ENCODE measurements at places on chromosomes 5 and 9. TPM values are rescaled to one million over a fixed set of nuclear protein-coding genes. Genes with fewer than 3 reads are reported as not detected.
A peak's percentile ranks its signal among the peaks of the same experiment; 100 is the strongest.

- DNase-seq: no peak
Measured at GRCh38 chr5:180395540-180396274, 42.6 kb upstream of the GFPT2 start.

IRF1 gene
- total RNA-seq: 18.4 TPM

GRCh38 chr5:71576241-71576640, 10.9 kb upstream of the MCCC2 start:
- no peak for DNase-seq

DNA sequence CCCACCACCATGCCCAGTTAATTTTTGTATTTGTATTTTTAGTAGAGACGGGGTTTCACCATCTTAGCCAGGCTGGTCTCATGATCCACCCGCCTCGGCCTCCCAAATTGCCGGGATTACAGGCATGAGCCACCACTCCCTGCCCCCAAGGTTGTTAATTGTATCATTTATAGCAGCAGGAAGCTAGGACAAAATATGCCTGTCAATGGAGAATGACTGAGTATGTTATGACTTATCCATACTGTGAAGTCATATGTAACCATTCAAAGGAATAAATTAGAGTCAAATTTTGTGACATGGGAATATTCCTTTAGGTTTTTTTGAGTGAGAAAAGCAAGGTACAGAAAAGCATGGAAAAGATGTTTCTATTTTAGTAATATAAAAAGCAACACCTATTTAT, 3.9 kb upstream of the DAB2 start:
- DNase-seq: no peak

APBA1 gene
- 4.5 TPM for total RNA-seq

IL5 gene
- not detected for total RNA-seq

GRCh38 chr5:97907646-97908400, 724.8 kb upstream of the RIOK2 start:
- DNase-seq: no peak

DNA sequence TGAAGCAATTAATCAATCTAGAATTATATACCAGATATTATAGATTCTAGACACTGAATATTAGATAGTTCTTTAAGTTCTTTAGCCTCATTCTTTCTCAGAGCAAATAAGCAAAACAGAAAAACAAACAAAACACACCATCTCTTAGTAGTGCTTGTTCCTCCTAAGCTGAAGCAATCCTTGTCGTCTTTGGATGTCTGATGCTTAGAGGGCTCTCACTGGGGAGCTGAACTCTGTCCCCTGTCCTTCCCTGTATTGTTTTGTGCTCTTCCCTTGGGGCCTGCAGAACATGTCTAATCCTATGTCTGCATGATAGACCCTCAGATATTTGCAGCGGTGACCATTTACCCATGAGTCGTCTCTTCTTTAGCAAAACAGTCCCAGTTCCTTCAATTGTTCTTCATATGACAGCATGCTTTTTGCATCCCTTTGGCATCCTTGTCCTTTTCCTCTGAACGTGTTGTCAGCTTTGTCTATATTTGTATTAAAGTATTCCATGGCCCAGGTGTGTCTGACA, 114.3 kb downstream of the ARHGEF28 start:
- DNase-seq: no peak

ZNF367 gene
- 45.4 TPM for total RNA-seq

ANKRD31 gene
- not detected for total RNA-seq

- no peak for DNase-seq
Measured at GRCh38 chr5:174799121-174799520, 74.7 kb downstream of the MSX2 start.

- no peak for DNase-seq
Measured at GRCh38 chr9:81146241-81146640, 543.1 kb downstream of the TLE1 start.

- DNase-seq: no peak
Measured at GRCh38 chr5:145939540-145940065, 3.2 kb downstream of the SH3RF2 start.

DNA sequence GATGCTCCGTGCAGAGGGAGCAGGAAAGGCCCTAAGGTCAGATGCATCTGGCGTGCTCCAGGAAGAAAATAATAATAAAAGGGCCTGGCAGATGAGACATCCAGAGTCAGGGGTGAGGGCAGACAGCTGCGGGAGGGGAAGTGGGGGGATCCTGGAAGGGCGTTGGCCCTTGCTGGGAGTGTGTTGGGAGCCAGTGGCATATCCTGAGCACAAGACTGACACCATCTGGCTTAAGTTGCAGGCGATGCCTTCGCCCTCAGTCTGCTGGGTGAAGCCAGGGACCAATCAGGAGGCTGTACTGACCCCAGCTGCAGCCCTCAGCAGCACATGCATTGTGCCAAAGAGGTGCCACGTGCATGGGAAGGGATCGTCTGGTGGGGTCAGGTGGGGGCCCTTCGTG, 3.8 kb downstream of the OR2V2 start:
- DNase-seq: no peak

DNA sequence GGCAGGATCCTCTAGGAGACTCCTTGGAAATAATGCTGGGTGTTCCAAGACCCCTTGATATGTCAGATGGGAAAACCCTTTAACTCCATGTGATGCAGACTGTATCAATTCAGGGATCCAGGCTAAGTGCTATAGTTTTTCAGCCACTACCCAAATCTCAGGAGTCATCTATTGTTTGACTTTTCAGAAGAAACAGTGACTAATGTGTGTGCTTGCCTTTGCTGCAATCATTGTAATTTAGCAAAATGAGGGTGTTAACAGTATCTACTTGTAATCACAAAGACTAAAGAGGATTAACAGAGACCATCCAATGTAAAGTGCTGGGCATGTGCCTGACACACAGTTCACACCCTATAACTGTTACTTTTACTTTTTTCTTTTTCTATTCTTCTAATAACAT, 309.6 kb upstream of the RFX3 start:
- DNase-seq: no peak

- DNase-seq: no peak
Measured at GRCh38 chr5:102226321-102226720, 69.8 kb downstream of the SLCO4C1 start.

- no peak for DNase-seq
Measured at GRCh38 chr9:101438523-101438922, 2.9 kb upstream of the ALDOB start.

GABRA6 gene
- not detected for total RNA-seq

DNA sequence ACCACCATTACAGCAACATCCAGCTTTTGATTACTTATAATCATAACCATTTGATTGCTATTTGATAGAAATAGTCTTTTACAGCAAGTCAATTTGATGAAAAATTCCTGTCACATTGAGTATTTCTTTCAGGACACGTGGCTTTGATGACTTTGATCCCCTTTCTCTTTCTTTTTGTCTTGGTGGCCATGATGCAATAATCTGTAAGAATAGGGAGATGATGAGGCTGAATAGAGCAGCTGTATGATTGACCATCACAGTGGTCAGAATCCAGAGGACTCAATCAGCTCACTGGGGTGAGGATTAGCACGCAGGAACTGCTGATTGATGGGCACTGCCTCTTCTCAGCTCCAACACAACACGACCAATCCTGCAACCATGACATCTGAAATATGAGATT, 262.7 kb downstream of the PARP8 start:
- DNase-seq: no peak

- DNase-seq: no peak
Measured at GRCh38 chr9:126564716-126565115, 49.0 kb upstream of the LMX1B start.

CCNO gene
- total RNA-seq: 0.34 TPM

DNA sequence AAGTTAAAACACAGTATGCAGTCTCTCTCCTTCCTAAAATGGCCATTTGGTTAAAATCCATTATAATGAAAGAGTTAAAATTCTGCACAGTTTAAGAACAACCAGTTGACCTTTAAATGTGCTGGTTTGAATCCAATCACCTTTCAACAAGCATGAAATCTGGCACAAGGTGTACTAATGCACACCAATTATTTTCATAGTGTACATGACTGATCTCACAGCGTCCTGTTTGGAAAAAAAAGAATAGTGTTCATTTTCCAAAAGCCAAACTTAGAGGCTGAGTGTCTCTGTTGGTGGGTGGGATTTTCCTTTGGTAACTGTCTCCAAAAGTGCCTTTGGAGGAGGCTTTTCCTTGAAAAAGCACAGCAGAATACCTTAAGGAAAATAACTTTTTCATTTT, 180.6 kb downstream of the DEPDC1B start:
- DNase-seq: no peak

GRCh38 chr5:102701748-102702147, 53.4 kb upstream of the PAM start:
- no peak for DNase-seq

GPR107 gene
- total RNA-seq: 16.1 TPM

GRCh38 chr5:169910393-169910792, 69.9 kb downstream of the INSYN2B start:
- no peak for DNase-seq

PDLIM4 gene
- total RNA-seq: 52.2 TPM

CARD9 gene
- 0.32 TPM for total RNA-seq

- no peak for DNase-seq
Measured at GRCh38 chr5:150196986-150197385, 7.1 kb downstream of the SLC6A7 start.

DNA sequence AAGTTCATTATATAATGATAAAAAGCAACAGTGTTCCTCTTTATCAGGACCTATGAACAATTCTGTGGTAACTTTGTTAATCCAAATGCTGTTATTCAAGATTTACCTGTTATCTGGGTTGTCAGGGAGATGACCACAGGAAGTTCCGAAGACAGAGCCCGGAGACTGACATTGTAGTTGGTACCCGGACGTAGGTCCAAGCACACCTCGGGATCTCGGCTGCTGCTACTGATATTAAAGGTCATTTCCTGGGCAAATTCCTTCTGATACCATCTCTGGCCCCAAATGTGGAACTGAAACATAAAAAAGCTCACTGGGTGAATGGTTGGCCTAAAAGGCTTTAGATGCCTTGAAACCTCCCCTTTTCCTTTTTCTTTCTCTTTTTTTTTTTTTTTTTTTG, 96.7 kb downstream of the SUSD1 start:
- no peak for DNase-seq

GRCh38 chr5:177362610-177363507, 5.1 kb downstream of the RGS14 start:
- no peak for DNase-seq

GRCh38 chr5:179908528-179908927, 831 bp upstream of the TBC1D9B start:
- DNase-seq: no peak

DNA sequence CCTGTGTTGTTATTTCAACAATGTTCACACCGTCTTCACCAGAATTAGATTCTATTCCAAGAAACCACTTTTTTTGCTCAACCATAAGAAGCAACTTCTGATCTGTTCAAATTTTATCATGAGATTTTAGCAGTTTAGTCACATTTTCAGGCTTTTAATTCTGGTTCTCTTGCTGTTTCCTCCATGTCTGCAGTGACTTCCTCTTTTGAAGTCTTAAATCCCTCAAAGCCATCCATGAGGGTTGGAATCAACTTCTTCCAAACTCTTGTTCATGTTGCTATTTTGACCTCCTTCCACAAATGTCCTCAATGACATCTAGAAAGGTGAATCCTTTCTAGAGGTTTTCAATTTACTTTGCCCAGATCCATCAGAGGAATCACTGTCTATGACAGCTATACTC, 25.7 kb upstream of the ENTREP1 start:
- DNase-seq: no peak

GRCh38 chr5:40578501-40579451, 100.9 kb upstream of the PTGER4 start:
- no peak for DNase-seq

DNA sequence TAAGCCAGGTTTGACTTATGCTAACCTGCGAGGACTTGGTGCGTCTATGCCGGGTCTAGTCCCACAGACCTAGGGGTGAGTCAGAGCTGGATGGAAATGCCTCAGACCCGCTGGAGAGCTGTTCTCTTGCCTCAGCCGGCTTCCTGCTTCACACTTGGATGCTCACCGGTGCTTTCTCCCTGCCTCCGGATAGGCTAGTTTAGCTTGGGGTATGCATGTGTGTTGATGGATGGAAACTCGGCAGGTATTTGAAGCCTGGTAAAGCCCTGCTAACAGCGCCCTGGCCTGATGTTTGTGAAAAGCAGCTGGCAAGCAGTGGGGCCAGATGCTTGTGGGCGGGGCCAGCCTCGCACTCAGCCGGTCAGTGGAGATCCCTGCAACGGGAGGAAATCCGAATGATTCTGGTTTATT, 29.3 kb downstream of the PRRC2B start:
- DNase-seq: peak; percentile 59

TRIM7 gene
- 28.0 TPM for total RNA-seq

BARX1 gene
- total RNA-seq: not detected

ZFP37 gene
- total RNA-seq: 0.31 TPM

GOLM1 gene
- total RNA-seq: 27.5 TPM

ZNF483 gene
- 1.2 TPM for total RNA-seq

- DNase-seq: no peak
Measured at GRCh38 chr5:93604644-93605515, 21.9 kb downstream of the NR2F1 start.

GRCh38 chr9:137445275-137445807, 4.2 kb upstream of the ENTPD8 start:
- peak; percentile 76 for DNase-seq

DNA sequence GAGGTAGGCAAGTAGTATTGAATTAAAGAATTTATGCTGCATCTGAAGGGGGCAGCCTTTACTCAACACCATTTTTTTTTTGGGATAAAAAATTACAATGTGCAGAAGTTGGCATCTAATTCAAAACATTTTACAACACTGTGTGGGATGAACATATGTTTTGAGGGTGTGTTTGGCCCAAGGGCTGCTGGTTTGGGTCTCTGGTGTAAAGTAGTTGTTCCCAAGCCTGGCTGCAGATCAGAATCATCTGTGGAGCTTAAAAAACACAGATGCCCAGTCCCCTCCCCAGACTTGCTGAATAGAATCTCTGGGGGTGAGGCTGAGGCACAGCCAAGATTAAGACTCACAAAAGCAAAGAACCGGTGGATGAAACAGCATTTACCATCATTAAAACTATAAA, 33.0 kb upstream of the PDZD2 start:
- DNase-seq: no peak

C5orf52 gene
- not detected for total RNA-seq

PLEKHG4B gene
- total RNA-seq: 0.03 TPM

CCL27 gene
- total RNA-seq: not detected
